GM12891 (cell line): ENCODE measurements at places on chromosomes 4 and X.

DNA sequence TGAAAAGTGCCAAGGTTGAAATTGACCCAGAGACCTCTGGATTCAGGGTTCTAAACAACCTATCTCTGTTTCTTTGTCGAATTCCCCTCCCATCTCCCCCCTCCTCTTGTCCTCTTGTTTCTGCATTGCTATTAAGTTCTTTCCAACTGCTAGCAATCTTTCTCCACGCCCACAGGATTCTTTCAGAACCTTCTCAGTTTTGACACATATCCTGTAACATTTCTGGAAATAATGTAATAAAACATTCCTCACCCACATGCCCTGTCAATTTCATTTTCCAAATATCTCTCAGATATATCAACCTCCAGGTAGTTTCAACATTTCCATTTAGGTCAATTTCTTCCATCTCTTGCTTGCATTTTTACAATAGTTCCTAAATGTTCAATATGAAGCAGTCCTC is 1105.9 kb downstream of the ARAP2 start:
- DNase-seq = no peak

- no peak for DNase-seq
These were observed 32.3 kb downstream of the ADGRA3 start for GRCh38 chr4:22483551-22483981.

GRCh38 chr4:38243388-38244053 is 283.3 kb downstream of the PTTG2 start:
- no peak for DNase-seq

DNA sequence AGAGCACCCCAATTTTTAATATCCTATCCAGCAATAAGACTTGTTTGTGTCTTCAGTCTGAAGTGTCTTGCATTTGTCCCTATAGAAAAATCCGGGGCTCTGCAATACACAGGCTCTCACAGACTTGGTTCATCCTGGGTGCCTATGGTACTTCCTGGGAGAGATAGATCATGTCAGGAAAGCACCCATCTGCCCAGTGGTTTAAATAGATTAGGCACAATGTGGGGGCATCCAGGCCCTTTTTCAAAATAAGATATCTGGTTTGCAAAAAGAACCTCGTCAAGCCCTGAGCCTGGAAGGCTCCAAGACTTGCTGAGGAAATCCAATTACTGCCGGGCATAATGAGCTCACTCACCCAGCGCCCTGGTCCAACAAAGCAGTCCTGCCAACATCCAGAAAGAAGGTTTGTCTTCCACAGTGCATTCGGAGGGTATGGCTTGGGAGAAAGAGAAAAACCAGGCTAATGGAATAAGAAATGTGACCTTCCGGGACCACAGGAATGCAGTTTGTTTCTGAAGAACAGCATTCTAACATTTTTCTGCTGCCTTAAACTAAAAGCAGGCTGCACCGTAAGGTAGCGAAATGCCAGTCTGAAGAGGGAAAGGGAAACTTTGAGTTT is 11.6 kb downstream of the JAKMIP1 start:
- DNase-seq = no peak

- no peak for DNase-seq
These were observed 9.4 kb downstream of the SLC2A9 start for GRCh38 chr4:10011885-10012284.

DNA sequence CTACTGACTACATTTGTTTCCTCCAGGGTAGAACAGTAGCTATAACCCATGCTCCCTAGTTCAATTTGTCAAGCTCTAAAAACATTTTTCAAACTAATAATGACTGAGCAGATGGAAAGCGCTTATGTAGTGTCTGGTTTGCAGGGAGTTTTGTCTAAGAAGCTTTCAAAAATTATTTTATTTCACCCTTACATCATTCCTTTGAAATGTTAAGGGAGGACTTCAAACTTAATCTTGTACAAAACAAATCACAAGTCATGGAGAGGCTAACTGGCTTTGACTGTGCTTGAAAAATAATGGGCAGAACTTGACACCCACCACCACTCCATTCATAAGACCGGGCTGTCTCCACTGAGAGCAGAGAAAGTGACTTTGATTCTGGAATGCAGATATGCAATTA is 153.4 kb upstream of the QRFPR start:
- no peak for DNase-seq

DNA sequence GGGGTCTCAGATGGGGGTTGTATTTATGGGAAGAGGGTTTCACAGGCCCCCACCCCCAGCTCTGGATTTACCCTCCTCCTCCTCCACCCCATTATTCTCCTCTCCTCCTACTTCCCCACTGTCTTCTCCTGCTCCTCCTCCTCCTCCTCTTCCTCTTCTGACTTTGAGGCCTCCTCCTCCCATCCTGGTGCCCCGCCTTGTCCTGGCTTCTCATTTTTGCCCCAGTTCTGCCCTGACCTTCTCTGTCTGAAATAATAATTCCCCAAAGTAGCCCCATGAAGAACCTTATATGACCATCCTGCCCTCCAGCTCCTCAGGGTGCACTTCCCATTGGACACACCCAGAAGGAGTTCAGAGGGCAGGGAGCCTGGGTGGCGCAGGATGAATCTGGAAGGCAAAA is 351.4 kb upstream of the GATB start:
- DNase-seq = no peak

DNA sequence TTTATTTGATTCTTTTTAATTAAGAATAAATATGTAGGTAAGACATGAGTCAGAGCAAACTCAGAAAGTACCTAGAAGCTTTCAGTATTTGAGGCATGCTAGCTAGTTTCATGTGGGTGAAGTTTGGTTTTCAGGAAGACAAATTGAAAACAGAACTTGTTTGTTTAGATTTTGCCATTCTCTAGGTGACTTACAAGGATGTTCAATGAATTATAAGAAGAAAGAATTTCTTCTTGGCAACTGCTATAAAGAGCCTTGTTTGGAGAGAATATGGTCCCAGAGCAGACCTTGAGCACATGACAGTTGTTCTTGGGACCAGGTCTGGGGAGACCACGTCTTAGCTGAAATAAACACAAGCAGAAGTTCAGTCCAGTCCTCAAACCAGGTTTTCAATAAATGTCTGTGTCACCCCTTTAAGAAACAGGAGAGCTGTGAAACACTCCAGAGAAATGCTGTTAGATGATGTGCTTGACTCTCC is 38.0 kb upstream of the IL21 start:
- peak; percentile 8 for DNase-seq

DNA sequence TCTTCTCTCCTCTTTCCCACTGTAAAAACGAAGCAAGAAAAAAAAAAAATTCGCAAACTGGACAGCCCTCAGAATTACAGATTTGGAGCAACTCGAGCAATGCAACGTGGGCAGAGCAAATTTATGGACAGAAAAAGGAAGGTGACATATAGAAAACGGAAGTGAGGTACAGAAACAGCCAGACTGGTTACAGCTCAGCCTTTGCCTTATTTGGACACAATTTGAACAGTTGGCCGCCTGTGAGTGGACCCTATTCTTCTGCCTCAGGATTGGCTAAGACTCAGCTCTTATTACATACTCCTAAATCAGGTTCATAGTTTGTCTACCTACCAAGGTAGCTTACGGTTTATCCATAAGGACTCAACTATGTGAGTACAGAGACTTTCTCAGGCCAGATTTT is 98.8 kb downstream of the SOWAHB start:
- DNase-seq = no peak

- DNase-seq = no peak
These were observed 62.3 kb upstream of the CD99 start for GRCh38 chrX:2628751-2629315.

- no peak for DNase-seq
These were observed 27.4 kb downstream of the NAA11 start for GRCh38 chr4:79298484-79298883.

DNA sequence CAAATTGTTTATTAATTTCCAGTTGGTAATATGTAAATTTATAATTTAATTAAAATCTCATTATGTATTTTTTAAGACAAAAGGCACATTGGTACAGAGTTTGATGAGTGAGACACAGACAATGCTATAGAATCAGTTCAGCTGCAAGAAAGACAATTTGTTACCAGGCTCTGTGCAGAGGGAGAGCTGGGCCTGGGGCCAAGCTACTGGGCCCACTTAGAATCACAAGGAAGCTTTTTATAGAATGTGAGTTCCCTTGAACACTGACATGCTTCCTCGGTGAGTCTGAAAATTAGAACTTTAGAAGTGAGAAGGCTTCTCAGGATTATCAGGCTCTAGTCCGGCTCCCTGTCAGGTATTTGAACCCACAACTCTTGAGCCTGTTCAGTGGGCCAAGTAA is 129.0 kb downstream of the AFF2 start:
- no peak for DNase-seq

- no peak for DNase-seq
These were observed 28.4 kb downstream of the APBB2 start for GRCh38 chr4:41185614-41186592.

- no peak for DNase-seq
These were observed 28.4 kb downstream of the WFS1 start for GRCh38 chr4:6298035-6298434.

DNA sequence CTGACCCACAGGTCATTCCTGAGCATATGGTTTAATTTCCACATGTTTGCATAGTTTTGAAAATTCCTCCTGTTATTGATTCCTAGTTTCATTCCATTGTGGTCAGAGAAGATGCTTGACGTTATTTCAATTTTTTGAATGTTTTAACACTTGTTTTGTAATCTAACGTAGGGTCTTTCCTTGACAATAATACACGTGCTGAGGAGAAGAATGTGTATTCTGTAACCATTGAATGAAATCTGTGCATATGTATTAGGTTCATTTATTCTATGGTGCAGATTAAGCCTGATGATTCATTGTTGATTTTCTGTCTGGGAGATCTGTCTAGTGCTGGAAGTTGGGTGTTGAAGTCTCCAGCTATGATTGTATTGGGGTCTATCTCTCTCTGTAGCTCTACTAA is 486.4 kb upstream of the RPS6KA3 start:
- DNase-seq = no peak

- no peak for DNase-seq
These were observed 86.0 kb downstream of the PARM1 start for GRCh38 chr4:75018811-75019479.

- DNase-seq = no peak
These were observed 83.3 kb downstream of the EFNB1 start for GRCh38 chrX:68912113-68912512.

- DNase-seq = no peak
These were observed 10.6 kb downstream of the ABCG2 start for GRCh38 chr4:88147799-88148217.

DNA sequence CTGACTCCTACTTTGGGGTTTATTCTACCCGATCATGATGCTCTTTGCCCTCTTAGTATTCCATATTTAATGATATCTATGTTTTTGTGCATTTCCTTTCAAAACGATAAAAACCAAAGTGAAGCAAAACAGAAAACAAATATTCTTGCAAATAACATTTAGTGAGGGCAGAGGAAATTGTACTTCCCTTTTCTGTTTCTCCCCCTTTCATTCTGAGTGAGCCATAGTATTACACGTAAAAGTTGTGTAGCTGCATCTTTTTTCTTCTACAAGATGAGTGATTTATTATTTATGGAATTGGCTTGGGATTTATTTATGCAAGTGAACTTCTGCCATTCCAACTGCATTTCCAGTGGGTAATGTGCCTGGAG is 109.9 kb downstream of the AFF2 start:
- no peak for DNase-seq

DNA sequence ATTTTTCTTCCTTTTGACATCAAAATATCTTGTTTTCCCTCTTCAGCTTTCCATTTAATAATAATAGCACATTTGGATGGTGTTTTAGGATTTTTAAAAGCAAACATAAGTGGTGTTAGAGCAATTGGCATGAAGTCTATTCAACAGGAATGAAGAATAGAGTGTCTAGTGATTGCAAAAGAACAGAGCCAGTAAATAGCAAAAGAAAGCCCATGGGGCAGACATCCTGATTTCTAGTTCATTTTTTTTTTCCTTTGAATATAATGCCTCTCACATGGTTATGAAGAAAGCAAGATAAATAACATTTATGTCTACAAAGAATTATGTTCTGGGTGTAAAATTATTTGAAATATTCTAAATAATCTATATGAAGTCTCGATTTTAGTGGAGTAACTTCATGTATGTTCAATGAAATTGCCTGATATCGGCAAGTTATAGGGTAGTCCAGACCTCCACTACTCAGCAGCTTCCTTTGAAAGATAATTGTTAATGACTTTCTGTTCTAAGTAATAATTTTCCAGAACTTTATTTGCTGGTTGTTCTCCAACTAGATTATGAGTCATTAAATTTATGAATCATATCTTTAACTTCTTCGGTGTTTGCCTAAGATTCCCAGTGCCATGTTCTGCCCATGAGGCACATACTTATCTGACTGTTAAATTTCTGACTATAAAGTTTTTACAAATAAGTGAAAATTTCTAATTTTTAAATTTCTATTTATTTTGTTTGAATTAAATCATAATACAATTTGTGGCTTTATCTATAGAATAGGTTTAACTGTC is 587.9 kb downstream of the TLL1 start:
- DNase-seq = no peak
